ENCODE measurements at places on chromosomes 6 and 20.

DNA sequence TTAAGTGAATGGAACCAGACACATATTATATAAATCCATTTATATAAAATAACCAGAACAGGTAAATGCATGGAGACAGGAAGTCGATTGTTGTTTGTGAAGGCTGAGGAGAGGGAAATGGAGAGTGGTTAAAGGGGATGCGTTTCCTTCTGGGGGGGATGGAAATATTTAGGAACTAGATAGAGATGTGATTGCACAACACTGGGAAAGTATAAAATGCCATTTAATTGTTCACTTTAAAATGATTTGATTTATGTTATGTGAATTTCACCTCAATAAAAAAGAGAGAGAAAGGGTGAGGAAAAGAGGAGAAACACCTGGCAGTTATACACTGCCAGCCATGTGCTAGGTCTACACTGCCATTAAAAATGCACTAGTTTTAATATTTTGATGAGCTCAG is 312.6 kb downstream of the CD83 start:
- DNase-seq = no peak

- no peak for DNase-seq
These were observed 109.3 kb upstream of the DST start for GRCh38 chr6:56752009-56752408.

GRCh38 chr6:114816678-114817077 is 473.9 kb upstream of the HS3ST5 start:
- DNase-seq = no peak

DNA sequence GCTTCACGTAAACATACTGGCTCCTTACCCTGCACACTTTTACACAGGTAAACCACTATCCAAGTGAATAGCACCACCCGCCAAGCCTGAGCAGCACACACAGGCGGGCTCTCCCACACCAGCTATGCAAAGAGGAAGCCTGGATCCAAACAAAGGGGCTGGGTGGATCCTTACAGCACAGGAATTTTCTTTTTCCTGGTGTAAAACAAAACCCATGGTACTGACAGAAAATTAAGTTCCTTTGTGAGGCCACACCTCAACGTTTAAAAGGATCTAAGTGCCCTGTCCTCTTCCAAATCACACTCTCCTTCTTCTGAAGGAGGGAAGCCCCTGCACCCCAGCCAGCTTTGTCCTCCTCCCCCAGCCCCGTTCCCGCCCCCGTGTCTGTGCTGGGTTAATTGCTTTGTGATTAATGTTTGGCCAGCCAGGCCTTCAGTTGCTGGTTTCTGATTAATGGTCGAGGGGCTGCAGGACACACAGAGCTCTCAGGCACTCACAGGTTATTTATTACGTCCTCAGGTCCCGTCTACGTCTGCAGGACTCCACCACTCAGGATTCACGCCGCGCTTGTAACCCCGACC is 6.1 kb downstream of the DACT2 start:
- DNase-seq = no peak

DNA sequence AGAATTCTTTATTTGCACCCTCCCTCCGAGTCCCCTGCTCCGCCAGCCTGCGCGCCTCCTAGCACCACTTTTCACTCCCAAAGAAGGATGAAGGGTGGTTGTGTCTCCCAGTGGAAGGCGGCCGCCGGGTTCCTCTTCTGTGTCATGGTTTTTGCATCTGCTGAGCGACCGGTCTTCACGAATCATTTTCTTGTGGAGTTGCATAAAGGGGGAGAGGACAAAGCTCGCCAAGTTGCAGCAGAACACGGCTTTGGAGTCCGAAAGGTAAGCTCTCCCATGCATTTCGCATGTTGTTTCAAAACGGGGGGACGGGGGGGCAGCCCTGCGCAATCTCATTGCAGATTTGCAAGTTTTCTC is 357 bp downstream of the PCSK2 start:
- DNase-seq = no peak

DNA sequence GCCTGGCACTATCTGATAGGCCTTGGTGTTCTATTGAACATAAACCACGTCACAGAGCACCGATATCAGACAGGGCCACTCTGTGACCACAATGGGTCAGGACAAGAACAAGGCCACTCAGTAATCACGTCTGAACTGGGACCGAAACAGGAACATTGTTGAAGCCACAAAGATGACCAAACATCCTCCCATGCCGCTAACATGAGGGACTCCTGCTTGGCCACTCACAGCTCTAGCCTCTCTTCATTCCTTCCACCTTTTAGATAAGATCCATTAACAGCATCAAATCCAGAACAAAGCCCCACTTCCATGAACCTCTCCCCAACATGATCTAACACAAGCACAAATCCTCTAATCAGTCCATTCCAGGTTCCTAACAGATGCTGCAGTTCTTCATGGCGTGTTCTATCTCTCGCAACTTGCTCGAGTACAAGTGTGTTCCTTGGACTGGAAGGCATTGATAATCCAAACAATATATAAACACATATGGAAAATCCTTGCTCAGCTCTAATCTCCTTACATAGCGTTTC is 7.4 kb downstream of the SIRT5 start:
- DNase-seq = no peak
